ENCODE measurements at places on chromosomes 7 and 10.

DNA sequence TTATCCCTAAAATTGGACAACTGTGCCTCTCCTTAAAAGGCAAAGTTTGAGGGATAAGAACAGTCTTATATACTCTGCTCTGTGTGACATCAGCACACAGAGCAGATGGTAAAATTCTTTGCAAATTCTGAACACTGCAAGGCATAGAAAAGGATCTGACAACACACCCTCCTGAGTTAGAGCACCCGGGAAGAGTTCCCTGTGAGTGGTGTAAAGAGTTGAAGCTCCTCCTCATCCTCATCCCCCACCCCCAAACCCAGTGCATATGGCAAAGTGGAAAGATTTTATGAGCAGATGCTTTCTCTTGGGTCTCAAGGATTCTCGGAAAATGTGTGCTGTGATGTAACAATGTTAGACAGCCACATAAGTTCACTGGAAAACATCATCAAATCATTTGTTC is 40.0 kb upstream of the DGKI start:
- DNase-seq = no peak

GRCh38 chr7:118057404-118057803 is 126.6 kb upstream of the LSM8 start:
- no peak for DNase-seq

DNA sequence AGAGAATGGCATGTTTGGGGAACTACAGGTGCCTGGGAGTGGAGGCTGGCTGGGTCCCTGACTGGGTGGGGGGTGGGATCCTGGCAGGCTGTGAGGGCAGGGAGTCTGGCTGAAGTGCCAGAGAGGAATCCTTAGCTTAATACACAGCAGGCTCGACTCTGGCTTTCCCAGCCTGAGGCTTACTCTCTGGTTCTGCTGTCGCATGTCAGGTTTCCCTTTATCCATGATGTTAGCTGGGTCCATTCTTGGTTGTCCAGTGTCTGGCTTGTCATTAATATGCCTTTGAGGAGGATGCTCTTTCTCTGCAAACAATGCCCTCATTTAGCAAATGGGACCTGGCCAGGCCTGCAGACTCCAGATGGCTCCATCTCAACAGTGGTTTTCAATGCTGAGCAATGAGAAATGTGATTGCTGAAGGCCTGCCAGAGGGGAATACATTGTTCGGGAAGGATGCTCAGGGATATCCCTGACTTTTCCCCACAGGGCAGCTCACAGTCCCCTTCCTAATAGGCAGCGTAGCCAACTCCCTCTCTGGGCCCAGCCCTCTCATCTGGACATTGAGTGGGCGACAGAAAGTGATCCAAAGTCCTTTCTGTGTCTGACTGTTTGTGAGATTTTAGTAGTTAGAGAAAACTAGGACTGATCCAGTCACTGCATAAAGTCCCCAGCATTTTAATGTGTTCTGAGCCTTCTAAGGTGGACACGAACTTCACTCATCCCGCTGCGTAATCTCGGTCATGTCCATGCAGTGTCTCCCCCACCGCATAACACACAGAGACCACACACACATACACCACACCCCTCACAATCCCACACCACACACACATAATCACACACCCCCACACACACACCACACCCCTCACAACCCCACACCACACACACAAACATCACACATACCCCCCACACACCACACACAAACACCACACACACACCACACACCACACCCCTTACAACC is 124.9 kb downstream of the ANLN start:
- no peak for DNase-seq

DNA sequence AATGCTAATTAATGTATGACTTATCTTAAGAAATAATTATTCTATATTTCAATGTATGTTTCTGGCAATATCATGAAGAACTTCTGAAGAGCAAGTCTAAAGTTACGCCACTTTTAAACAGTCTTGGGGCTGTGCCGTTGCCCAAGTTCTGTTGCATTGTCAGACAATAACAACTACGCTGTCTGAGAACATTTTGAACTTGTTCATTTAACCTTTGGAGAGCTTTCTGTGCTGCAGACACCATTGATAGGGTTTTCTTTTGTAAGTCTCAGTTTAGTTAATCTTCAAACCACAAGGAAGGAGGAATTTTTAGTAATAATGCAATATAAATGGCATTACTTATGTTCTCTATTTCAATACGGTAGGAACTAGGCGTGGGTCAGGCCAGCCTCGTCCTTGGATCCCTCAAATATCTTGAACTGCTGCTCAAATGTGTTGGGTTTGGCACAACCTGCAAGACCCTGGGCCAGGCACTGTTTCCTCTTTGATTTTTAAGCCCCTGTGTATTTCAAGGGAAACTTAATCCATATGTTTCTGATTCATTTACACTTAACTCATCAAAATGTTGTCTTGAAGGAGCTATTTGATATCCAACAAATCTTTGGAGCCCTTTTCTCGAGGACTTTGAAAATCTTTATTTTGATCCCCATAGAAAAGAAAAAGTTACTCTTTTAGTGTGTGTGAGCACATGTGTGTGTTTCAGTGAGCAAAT is 215.5 kb downstream of the INHBA start:
- DNase-seq = no peak

DNA sequence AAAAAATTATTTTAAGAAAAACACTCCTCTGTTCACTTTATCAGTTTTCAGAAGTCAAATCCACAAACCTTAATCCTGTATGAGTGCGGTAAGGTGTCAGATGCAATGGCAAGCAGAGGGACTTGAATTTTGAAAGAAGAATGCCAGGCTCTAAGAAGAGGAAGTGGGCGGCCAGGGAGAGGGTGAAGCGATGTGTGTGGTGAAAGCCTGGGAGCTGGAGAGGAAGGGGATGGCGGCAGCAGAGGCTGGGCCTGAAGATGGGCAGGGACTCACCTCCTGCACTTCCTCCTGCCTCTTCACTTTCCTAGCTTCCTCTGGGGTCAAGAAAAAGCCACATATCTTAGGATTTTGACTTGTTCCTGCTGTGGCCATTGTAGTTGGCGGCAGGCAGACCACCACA is 609.6 kb downstream of the PARD3 start:
- DNase-seq = no peak

DNA sequence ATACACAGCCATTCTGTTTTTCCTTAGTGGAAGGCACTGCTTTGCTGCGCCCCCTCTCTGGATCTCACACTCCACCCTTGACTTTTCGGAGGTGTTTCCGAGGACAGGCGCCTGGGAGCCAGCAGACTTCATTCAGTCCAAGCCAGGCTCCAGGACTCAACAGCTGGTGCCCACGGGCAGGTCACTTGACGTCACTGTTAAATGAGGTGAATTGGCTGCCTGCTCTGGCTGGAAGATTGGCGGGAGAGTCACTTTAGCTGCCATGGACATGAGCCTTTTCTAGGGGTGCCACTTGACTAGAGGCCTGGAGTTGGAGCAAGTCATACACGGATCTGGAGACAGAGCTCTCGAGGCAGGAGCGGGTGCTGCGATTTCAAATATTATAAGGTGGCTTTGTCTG is 3.2 kb downstream of the HTRA1 start:
- DNase-seq = no peak

DNA sequence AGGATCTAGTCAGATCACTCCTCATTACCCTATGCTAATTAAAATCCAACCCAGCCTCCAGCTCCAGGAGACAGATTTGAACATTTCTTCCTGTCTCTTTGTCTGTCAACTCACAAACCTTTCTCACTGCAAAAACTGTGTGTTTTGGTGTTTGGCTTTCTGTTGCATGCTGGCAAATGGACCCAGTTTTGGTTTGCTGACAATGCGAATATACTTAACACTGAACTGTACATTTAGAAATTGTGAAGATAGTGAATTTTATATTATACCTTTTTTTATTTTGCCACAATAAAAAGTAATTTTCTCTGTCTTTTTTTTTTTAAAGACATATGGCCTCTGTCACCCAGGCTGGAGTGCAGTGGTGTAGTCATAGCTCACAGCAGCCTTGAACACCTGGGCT is 18.3 kb upstream of the TNPO3 start:
- no peak for DNase-seq

DNA sequence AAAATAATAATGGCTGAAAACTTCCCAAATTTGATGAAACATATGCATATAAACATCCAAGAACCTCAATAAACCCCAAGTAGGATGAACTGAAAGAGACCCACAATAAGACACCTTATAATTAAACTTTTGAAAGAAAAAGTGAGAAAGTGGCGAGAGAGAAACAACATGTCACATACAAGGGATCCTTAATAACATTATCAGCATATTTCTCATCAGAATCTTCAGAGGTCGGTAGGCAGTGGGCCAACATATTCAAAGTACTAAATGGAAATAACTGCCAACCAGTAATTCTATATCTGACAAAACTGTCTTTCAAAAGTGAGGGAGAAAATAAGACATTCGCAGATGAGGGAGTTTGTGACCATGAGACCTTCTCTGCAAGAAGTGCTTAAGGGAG is 16.6 kb upstream of the CCDC6 start:
- no peak for DNase-seq

DNA sequence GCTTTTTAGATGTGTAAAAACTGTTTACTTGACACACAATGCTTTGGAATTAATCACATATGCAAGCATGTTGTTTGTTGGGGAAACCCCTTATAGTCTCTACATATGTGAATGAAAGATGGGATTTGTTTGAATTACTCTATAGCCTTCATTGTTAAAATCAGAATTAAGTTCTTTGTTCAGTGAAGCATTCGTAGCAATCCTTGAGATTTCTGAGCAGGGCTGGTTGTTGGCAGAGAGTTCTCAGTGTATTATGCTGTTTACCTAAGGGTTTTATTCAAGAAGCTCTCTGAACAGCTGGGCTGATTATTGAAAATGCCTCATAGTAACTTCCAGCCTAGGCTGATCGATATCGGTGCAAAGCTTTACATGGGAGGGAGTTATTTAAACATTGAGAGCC is 190.9 kb downstream of the VTI1A start:
- no peak for DNase-seq

- DNase-seq = no peak
Measured at GRCh38 chr10:52198540-52198939, 115.5 kb upstream of the DKK1 start.

DNA sequence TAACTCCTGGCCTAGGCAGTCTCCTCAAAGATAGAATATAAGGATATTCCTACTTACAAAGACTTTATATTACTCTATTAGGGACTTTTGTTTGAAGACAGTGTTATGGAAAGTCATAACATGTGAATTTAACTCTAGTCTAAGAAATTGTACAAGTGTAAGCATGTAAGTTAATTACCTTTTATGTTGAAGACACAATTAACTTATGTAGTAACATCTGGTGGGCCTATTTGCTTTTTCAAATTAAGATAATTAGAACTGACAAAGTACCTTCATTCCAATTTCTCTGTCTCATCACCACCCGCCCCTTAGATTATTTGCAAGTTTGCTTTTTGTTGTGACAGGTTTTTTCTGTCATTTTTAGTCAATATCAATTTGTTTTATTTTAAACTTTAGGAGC is 126.0 kb upstream of the THSD7A start:
- no peak for DNase-seq

DNA sequence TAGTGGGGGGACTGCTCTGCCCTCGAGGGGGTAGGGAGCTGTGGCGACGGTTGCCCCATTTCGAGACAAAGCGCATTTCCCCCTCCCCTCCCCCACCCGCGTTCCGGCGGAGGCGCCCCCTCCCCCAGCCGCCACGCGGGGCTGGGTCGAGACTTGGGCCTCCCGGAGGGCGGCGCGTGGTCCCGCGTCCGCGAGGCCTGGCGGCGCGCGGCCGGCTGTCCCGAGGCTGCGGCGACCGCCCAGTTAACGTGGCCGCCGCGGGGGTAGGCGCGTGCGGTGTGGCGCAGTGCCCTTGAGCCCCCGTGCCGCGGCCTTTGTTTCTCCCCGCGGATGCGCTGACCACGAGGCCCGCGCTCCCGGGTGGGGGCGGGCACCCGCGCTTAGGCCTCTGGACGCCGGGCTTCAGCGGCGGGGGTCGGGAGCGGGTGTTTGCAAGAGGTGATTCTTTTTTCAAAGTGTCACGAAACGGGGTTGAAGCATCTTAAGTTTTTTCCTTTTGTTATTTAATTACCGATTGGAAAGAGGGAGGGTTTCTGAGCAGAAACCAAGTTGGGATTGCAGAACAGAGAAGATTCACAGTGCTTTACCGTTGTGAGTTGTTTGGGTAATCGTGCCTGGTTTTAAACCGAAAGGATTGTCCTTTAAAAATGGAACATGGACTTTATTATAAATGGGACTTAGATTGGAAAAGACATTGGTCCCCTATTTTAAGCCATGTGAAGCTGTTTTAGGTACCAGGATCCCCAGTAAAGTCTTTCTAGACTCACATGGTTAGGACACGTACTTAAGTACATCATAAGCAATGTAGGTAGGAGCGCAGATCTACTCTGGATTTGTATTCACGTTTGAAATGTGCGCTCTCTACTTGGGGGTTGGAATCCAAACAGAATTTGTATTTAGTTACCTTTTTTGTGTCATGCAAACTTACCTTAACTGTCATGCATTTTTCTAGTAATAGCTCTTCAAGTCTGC is 760 bp downstream of the CBX3 start:
- DNase-seq = peak; percentile 35
